Epithelial cell of prostate (primary cell): ENCODE measurements at places on chromosomes 11 and 22.

DNA sequence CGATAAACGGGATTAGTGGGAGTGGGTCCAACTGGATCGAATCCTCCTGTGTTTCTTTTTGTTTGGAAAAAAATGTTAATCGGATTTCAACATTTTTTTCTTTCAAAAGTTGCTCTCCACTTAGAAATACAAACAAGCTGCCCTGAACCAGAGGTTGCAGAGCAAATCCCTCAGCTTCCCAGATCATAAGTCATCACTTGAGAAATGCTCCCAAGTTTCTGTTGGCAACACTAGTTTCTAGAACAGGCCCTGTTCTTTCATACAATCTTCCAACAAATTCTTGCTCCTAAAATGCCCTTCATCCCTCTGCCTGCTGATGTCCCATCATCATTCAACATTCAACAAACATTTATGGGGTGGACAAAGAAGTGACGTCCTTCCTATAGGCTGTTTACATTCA is 1.3 kb upstream of the MLC1 start:
- DNase-seq: no peak

DNA sequence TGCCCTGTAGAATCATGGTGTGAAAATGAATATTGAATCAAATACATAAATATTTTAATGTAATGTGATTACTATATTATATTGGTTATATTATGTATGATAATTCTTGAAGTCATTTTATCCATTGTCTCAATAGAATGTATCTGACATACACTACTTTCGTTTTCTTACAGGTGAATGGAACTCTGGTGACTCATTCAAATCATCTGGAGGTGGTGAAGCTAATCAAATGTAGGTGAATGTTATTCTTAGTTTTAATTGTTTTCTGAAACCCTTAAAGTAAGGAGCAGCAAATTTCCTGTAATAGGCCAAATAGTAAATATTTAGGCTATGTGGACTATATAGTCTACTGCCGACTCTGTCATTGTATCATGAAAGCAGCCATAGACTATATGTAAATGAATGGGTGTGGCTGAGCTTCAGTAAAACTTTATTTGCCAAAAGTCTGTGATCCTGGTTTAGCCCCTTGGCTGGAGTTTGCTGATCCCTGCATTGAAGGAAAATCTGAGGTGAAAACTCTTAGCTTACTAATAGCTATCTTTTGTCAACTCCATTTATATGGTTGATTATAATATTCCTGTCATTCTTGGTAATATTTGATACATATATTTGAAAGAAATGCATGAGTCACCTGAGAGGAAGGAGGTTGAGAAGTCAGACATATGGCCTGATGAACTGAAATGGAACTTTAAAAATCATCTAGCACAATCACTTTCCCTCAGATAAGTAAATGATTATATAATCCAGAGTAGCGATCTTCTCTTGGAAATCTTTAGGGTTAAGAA is 87.2 kb upstream of the GRIK4 start:
- no peak for DNase-seq

GRCh38 chr11:64893194-64894069 is 15.0 kb upstream of the EHD1 start:
- no peak for DNase-seq

DNA sequence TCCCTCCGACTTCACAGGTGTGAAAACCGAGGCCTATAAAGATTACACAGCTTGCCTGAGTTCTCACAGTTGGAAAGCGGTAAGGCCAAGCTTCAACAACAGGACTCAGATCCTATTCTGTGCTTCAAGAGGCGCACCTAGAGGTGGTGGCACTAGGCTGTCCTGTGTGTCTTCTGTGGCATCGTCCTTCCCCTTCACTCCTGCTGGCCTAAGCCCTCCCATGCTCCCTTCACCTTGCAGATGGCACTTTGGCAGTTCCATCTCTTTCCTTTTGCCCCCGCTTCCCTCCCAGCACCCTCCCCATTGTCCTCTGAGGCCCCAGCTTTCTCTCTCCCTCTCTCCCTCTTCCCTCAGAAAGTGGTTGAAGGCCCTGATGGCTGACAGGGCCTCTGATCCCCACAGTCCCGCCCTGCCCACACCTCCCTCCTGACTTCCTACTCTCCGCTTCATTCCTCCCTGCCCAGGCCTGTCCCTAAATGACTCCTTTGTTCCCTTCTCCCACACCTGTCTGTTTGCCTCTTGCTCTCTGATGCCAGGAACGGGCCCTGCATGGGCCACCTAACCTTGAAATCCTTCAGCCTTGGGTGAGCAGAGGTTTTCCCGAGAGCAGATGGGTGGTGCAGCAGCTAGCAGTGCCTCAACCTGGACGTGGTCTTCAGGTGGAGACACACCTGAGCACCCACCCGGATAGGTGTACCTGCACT is 5.8 kb downstream of the TRIM29 start:
- no peak for DNase-seq

DNA sequence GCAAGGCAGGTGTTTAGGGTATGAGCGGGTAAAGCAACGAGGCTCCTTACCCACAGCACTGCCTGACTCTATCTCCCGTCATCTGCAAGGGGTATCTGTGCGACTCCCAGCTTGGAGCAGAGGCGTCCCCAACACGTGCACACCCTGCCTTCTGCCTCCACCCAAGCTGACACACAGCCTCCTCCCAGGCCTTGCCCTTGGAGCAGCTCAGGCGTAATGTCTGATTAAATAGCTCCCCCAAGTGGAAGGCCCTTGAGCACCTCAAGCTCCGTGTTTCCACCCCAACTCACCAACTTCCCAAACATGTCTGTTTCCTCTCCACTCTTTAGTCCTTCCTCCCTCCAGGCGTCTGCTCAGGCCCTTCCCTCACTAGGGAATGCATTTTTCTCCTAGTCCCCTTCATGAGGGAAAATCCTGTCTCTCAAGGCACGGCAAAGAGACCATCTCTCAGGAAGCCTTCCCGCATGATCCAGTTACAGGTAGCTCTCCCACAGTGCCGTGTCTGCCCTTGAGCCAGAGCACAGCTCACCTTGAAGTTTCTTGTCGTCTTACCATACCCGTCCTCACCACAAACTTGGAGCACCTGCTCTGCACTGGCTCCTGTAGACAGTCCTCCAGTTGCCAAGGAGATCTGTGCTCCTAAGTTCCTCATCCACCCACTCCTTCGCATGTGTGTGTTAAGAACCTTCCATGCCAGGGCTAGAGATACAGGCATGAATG is 15.8 kb downstream of the CYB5R2 start:
- no peak for DNase-seq
